Stimulated activated effector memory CD8-positive, alpha-beta T cell treated with anti-CD3 and anti-CD28 coated beads, Interleukin-12 subunit alpha, Interleukin-12 subunit beta, amount 100 ng/mL, for 72 hours (primary cell): ENCODE measurements at places on chromosomes 5 and 9.

DNA sequence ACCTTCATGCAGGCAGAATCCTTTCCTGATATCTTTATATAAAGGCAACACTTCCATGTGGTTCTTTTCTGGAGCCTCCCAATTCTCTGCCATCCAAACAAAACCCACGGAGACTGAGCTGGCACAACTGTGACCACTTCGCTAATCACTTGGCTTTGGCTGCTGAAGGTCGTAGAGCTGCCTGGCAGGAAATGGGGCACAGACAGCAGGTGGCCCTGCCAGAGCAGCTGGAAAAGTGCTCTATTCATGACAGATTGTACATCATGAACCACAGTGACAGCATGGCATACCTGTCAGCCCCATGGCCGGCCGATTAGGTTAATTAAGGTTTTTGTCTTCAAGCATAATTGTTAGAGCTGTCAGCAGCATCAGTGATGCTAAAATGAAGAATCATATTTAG, 141.9 kb upstream of the ANKRD55 start:
- DNase-seq: no peak

- DNase-seq: no peak
These were observed 25.5 kb upstream of the B4GALT1 start for GRCh38 chr9:33192493-33193255.

GRCh38 chr5:135134691-135135381, 100.8 kb upstream of the PITX1 start:
- DNase-seq: no peak

DNA sequence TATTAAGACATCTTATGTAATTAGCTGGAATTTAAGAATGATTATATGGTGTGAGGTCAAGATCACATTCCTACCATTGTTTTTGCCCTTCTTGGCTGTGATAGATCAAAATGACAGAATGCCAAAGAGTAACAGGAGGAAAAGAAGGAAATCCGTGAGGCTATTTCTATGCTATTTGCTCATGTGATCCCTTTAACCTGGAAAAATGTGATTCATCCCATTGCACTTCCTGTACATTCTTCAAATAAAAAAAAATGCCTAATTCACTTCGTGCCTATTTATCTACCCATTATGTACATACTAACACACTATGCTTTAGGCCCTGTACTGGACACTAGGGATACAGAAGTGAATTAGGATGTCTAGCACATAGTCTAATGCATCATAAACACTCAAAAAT, 154.1 kb upstream of the PAPPA start:
- DNase-seq: no peak

DNA sequence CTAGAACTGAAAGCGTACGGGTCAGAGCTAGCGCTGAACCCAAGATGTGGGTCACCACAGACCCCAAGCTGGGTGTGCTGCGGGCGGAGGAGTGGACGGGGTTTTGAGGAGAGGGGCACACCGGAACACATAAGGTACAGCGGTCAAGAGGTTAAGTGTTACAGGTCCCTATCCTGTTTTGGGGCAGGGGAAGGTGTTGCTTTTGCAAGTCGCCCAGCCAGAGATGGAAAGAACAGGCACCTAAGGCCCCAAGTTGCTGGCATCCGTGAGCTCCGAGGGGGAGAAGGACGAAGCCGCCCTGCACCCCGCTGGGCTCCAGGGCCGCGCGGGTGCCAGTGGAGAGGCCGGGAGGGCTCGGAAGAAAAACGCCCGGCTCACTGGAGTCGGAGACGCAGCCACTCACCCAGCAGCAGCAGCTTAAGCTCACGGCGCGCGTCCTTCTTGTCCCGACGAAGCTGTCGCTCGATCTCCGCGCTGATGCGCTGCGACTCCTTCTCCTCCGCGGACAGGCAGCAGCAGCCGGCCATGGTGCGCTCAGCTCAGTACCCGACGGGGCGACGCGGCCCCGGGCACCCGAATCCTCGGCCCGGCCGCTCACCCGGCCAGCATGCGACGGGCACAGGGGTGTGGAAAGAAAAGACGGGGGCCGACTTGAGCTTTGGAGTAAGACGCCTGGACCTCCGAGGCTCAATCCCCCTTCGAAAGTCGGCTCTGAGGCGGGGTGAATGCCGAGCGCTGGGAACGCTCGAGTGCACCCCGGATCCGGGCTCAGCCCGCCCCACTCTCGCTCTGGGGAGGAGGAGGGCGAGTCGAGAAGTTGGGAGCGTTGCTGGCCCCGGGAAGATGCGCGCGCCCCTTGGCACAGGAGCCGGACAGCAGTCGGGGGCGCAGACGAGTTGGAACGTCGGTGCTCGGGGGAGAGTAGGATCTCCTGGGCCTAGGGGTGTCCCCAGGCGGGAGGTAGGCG, 572 bp downstream of the GNA14 start:
- DNase-seq: no peak

DNA sequence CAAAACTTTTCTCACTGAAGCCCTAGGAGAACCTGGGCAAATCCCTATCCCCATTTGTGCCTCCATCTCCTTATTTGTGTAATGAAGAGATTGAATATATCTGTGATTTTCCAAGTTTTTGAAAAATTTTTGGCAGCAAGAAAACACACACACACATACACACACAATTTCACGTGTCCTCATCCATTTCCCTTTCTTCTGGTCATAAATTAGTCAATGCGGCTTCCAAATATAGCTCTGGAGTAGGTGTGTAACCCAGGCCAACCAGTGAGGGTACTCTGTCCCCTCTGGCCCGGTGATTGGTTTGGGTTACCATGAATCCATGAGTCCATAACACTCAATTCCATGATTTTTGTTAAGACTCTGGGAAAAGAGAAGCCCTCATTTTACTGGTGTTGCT, 12.7 kb downstream of the CSF1R start:
- no peak for DNase-seq

DNA sequence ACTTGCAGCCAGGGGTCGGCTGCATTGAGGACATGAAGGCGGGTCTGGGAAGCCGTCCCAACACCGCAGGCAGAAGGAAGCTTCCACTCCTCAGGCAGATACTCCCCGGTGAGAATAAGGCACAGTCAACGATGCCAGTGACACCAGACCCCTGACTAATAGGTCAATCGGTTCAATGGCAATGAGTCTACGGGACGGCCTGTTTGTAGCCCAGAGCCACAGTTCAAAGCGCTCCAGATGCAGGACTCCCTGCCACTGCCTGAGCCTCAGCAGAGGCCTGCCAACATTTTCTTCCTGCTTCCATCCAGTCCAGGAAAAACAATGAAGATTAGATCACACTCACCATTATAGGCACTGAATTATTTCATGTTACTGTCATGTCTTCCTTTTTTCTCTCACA, 84.5 kb upstream of the SIMC1 start:
- no peak for DNase-seq

DNA sequence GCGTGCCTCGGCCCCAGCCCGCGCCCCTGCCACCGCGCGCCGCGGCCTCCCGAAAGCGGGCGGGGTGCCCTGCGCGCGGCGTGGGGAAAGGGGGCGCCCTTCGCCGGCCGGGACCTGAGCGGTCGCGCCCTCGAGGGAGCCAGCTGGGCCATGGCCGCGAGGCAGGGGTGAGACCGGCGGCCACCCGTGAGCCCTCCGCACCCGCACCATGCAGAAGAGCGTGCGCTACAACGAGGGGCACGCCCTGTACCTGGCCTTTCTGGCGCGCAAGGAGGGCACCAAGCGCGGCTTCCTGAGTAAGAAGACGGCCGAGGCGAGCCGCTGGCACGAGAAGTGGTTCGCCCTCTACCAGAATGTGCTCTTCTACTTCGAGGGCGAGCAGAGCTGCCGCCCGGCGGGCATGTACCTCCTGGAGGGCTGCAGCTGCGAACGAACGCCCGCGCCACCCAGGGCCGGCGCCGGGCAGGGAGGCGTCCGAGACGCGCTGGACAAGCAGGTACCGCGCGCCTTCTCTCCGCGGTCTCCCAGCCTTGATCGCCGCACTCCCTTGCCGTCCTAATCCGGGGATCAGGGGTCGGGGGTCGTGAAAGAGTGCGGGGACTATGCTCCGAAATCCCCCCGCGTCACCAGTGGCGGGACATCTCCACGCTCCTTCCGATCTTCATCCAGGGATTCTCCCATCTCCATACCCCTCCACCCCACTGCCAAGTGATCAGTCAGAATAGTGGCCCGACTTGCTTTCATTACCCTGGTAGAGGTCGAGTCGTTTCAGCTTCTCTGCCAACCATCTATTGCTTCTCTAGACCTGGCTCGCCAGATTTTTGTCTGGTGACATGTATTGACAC, 590 bp downstream of the RASGRF2 start:
- DNase-seq: peak; percentile 76

- no peak for DNase-seq
These were observed 98.7 kb downstream of the CDK5RAP2 start for GRCh38 chr9:120481248-120481647.

- DNase-seq: no peak
These were observed 36.9 kb downstream of the SCAI start for GRCh38 chr9:125106285-125106893.

DNA sequence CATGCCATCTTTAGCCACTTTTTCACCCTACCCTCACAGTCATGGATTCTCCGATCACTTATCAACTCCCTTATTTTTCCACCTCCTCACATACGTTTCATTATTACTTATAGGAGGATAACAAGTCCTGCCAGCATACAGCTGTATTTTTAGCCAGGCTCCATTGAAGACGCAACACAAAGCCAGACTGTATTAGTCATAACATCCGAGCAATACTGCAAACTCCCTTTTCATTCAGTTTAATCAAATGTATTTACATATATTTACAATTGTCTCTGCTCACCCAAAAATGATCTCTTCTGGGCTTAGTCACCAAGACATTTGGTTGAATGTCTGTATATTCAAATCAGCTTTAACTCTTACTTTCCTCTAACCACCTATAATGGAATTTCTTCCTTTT, 126.4 kb upstream of the PRLR start:
- DNase-seq: no peak

GRCh38 chr9:19934301-19934871, 145.5 kb upstream of the SLC24A2 start:
- no peak for DNase-seq

- no peak for DNase-seq
These were observed 37.5 kb downstream of the NDUFS4 start for GRCh38 chr5:53597894-53598293.

DNA sequence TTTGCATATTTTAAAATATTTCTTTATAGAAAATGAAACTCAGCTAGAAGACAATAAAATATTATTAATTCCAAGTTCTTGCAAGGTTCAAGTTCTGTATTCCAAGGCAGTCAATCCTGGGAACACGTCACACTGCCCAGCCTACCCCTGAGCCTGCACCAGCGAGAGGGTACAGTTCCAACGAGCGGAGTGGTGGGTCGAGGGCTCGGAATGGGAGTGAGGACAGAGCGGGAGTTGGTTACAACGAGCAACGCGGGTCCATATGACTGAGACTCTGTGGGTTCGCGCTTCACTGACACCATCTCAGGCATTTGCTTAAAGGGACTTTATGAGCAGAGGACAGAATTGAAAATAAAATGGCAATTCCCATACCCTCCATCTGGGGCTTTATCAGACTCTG, 40.0 kb upstream of the SPTLC1 start:
- DNase-seq: no peak

DNA sequence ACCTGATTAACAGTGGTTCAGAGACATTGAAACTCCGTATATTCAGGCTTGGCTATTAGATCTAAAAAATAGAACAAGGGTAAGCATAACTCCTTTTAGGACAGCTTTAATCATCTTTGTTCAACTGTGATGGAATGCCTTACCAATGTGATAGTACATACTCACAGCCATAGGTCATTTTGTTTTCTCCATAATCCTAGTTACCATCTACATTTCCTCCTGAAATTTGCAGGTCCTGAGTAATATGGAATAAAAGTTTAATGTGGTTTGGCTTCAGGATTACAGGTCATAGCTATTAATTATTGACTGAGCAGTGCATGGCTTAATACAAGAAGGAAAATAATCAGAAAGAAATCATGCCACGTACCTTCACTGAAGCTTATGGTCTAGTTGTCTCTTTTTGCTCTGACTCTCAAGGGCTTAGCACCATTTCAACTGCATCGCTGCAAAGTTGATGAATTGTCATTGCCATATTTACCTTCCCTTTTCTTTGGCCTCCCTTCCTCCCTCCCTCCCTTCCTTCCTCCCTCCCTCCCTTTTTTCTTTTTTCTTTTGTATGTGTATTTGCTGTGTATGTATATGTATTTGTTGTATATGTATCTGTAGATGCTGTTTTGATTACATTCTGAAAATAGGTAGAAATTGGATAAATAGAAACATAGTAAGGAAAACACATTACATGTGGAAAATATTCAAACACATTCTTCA, 250.9 kb upstream of the ZNF608 start:
- no peak for DNase-seq
